ENCODE measurements at places on chromosomes 3 and 15.

GRCh38 chr15:77506311-77507142 is 85.8 kb downstream of the HMG20A start:
- no peak for DNase-seq

GRCh38 chr3:107681396-107681795 is 158.6 kb downstream of the BBX start:
- no peak for DNase-seq

DNA sequence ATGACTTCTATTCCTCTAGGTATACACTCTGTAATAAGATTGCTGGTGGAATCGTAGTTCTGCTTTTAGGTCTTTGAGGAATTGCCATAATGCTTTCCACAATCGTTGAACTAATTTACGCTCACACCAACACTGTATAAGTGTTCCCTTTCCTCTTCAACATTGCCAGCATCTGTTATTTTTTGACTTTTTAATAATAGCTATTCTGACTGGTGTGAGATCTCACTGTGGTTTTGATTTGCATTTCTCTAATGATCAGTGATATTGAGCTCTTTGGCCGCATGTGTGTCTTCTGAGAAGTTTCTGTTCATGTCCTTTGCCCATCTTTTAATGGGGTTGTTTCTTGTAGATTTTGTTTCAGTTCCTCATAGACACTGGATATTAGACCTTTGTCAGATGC is 12.8 kb downstream of the NXPE3 start:
- DNase-seq = peak; percentile 89

- peak; percentile 56 for DNase-seq
Measured at GRCh38 chr3:58355179-58355578, 22.5 kb downstream of the PXK start.

GRCh38 chr3:126538966-126539365 is 15.0 kb downstream of the CHST13 start:
- DNase-seq = no peak

- DNase-seq = no peak
Measured at GRCh38 chr3:126358038-126358815, 1.0 kb upstream of the KLF15 start.

DNA sequence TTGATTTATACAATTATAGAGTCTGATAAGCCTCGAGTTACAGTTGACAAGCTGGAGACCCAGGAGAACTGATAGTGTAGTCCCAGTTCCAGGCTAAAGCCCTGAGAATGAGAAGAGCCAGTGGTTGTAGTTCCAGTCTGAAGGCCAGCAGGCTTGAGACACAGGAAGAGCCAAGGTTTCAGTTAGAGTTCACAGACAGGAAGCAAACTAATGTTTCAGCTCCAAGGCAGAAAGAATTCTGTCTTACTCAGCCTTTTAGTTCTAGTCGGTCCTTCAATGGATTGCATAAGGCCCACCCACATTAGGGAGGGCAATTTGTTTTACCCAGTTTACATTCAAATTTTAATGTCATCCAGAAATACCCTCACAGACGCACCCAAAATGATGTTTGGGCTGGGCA is 102.7 kb downstream of the CDIN1 start:
- DNase-seq = no peak

DNA sequence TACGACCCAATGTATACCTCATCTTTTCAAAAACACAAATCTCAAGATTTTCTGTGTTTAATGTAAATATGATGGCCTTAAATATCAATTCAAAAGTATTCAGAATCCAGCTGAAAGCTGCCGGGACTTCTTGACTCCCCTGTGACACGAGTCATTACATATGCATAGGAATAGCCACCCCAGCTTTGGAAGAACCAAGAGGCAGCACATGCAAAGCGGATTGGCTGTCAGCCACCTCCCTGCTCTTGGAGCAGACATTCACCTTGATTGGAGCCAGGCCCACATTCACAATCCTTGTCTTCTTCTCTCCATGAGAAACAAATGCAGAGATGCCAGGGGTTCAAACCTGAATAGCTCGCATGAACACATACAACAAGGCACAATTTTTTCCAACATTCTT is 10.8 kb upstream of the CAV3 start:
- DNase-seq = no peak

DNA sequence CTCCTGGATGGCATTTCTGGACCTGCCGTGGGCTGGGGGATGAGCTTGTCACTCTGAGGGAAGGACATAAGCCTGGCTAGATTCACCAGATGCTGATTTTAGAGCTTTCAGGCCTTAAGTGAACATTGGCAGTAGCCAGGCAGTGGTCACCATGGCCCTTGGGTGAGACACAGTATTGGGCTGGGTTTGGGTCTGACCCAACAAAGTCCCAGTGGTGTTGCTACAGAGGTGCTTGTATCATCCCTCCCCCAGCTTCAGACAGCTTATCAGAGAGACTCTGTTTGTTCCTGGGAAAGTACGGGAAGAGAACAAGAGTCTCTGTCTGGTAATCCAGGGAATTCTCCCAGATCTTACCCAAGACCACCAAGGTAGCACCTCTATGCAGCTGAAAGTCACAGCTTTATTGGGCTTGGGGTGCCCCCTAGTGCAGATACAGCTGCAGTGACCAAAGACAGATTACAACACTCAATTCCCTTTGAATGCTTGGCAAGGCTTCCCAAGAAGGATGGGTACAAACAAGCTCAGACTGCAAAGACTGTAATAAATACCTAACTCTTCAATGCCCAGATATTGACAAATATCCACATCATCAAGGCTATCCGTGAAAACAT is 9.8 kb upstream of the RUVBL1 start:
- peak; percentile 52 for DNase-seq

GRCh38 chr3:42591811-42592210 is 1.2 kb downstream of the SS18L2 start:
- no peak for DNase-seq
